Suppressor macrophage treated with lipopolysaccharide for 1 hour (primary cell): ENCODE measurements at places on chromosomes 12 and 14.

- peak; percentile 2 for DNase-seq
These were observed 102.7 kb upstream of the USP44 start for GRCh38 chr12:95653771-95654546.

GRCh38 chr12:21599143-21599999, 5.3 kb downstream of the GYS2 start:
- no peak for DNase-seq

DNA sequence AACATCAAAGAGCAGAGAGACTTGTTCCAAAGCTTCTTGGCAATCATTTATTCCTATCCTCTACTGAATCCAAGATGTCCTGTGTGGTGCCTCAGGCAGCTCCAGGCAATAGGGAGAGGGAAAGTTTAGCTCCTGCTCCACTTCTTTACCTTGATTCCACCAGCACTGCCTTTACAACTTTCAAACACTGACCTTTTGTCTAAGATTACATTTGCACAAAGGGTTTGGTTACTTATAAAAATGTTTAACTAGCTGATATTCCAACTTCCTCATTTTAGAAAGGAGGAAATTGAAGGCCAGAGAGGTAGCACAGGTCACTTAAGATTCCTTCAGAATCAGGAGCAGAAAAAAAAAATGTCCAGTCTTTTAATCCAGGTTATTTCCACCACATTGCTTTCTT, 192.7 kb downstream of the BTG1 start:
- DNase-seq = no peak

DNA sequence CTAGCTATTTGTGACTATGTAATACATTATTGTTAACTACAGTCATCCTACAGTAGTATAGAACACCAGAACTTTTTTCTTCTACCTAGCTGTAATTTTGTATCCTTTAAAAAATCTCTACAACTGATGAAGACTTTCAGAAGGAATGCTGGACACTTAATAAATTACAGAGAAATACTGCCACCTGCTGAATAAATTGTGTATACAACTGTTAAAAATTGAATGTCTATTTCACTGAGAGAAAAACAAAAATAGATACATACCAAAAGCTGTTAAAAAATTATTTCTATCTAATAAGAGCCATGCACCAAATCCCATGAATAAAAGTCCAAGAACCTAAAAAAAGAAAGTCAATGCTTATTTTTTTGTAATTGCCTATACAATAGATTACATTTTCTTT, 6.6 kb downstream of the TSPAN19 start:
- DNase-seq = peak; percentile 10

DNA sequence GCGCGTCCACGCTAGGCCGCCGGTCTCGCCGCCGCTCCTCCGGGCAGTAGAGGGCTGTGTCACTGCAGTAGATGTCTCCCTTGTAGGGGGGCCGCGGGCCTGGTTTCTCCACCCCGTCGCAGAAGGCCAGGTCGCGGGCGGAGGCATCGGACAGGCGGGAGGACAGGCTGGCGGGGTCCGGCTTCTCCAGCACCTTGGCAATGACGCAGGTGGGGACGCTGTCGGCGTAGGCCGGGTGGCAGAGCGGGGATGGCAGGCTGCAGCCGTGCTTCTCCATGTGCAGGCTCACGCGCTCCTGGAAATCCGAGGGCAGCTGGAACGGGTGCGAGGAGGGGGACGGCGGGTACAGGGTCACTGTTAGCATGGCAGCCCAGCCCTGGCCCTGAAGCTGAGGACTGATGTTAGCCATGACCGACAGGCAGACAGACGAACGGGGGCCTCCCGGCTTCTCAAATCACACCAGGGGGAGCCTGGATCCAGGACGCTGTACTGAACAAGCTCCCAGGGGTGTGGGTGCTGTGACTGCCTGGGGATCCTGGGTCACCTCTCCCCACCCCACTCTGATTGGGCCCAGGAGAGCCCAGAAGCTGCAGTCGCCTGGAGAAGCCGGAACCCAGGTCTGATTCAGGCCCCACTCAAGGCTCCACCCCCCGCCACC, 48.1 kb downstream of the BEGAIN start:
- no peak for DNase-seq

GRCh38 chr14:76261371-76261811, 109.7 kb downstream of the GPATCH2L start:
- DNase-seq = no peak

GRCh38 chr12:22588817-22589216, 36.2 kb upstream of the ETNK1 start:
- DNase-seq = no peak

GRCh38 chr12:86729739-86730138, 473.5 kb upstream of the MGAT4C start:
- DNase-seq = no peak

- DNase-seq = no peak
These were observed 74.9 kb downstream of the DIO2 start for GRCh38 chr14:80136358-80136757.

GRCh38 chr12:25301798-25302197, 51.1 kb upstream of the KRAS start:
- DNase-seq = no peak

GRCh38 chr12:57428965-57429364, 1.9 kb downstream of the R3HDM2 start:
- no peak for DNase-seq

DNA sequence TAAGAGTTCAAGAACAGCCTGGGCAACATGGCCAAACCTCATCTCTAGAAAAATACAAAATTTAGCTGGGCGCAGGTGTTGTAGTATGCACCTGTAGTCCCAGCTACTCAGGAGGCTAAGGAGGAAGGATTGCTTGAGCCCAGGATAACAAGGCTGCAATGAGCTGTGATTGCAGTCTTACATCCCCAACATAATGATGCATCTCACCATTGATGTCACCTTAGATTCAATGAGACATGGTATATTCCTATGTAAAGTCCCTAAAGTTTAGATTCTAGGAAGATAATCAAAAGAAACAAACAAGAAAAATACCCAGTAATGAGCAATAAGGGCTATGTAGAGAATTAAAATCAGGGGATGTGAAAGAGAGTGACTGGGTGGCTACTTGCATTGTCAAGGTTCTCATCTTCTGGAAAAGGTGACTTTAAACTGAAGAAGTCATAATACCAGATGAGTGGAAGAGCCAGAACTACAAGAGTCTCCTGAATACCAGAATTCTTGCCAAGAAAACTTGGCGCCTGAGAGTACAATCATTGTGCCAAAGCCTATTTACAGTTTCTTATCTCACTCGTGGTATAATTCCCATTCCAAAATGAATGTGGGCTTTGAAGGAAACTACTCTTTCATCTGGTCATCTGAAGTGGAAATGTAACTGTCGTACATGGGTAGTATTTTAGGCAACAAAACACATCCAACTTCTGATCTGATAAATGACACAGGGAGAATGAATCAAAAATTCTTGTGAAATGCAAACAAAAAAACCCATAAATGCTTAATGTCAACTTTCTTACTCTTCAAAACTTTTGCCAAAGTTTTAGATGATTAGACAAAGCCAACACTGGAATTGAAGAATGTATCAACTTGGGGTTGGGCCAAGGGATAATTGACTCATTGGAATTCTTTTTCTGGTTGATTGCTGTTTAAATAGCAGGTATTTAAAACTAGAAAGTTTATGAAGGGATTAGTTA, 81.1 kb upstream of the ST8SIA1 start:
- no peak for DNase-seq

- DNase-seq = no peak
These were observed 727.6 kb downstream of the DIO2 start for GRCh38 chr14:79483477-79484388.

DNA sequence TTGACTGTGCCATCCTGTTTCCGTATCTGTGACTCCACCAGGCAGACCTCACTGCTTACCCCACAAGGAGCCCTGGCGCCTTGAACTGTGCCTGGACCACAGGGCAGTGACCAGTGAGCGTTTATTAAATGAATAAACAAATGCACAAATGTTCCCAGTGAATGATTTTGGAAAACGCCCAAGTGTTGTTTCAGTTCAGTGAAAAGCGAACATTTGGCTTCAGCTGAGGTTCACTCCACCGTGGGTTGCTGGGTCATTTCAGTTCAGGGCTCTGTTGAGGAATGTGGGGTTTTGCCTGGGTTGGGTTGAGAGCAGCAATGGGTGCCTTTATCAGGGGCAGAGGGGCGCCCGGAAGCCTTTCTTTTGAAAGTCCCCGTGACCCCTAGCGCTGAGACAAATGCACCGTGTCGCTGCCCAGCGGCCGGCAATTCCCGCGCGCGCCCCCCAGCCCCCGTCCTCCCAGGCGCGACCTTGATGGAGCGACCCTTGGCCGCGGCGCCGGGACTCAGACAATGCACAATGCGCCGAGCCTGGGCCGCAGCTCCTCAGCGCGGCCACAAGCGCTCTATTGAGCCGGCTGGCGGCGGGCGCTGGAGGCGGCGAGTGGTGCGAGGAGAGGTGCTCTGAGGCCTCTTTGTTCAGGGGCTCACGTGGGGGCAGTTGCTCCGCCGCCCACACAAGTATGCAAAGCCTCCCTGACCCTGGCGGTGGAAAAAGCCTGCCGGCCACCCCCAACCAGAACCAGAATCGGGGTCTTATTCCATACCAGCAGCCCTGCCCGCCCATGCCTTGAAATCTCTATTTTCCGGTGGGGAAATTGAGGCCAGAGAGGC, 40.5 kb upstream of the CLMN start:
- no peak for DNase-seq

- no peak for DNase-seq
These were observed 269.4 kb upstream of the CCDC196 start for GRCh38 chr14:66216763-66217162.

- DNase-seq = no peak
These were observed 18.1 kb upstream of the FBRSL1 start for GRCh38 chr12:132471858-132472255.

DNA sequence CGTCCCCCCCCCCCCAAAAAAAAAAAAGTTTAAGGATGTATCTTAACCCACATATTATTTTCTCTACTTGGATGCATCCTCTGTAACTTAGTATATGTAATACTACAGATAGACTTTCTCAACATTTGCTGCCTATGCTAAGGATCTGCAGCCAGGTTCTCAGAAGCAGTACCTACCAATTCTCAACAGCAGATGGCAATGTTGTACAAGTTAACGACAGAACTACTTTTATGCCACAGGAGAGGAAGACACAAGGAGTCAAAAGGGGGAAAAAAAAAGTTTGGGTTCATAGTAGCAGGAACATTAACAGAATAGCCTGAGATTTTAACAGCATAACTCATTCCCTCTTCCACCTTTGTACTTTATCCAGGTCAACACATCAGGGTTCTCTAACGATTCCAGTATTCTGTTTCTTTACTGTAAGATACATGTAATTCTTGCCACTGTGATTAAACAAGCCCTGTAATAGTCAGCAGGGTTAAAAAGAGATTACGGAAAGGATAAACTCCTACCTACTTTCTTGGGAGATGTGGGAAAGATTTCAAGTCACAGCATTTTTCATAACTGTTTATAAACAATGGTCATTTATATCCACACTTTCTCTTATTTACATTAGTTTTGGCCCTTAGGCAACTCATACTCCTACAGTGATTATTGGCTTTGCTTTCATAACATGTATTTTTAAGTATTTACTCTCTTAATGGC, 5.7 kb upstream of the NEK9 start:
- peak; percentile 86 for DNase-seq

GRCh38 chr14:58699681-58700205, 62.0 kb downstream of the DACT1 start:
- DNase-seq = no peak

DNA sequence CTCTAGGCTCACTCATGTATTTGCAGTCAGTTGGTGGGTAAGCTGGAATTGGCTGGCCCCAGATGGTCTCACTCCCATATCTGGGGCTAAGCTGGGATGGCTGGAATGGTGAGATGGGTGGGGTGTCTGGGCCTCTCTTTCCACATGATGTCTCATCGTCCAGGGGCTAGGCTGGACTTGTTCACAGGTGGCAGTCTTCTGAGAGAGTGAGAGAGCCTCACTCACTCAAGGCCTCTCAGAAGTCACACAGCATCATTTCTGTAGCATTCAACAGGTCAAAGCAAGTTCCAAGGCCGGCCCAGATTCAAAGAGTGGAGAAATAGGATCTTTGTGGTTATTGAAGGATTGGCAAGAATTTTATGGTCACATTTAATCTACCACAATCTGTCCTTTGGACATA, 102.7 kb downstream of the UNC79 start:
- DNase-seq = no peak

GRCh38 chr12:66319266-66319954, 17.1 kb downstream of the HELB start:
- DNase-seq = no peak

DNA sequence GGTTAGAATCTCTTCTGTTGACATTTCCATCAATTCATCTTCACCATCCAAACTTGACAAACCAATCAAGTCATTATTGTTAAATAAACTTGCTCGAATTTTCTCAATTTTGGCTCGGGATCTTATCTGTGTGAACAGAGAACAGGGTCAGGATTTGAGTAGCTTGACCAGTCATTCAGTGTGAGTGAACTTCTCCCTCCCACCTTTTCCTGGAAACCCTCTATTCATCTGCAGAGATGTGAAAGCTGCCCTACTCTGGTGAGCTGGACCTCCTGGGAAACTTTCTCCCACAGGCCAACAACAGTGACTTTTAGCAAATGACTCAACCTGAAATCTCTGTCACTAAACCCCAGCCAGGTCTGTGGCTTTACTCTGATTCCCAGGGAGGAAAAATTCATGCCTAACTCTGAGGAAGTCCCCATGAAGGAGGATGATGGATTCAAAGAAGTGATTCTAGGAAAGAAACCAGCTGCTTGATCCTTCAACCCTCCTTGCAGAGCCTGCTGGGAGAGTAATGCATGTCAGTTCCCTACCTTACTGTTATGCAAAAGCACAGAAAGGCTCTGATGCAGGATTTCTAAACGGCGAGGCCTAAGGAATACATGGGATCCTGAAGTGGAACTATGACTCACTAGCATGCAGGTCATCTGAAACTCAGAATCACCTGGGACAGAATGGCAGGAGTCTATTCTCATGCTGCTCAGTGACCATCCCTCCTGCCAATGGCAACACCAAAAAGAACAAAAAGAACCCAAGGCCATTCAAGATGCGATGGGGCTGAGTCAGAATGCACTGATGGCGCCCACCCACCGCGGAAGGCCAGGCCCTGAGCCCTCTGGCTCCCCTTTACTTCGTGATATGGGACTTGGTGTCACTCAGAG, 58.0 kb downstream of the TRAFD1 start:
- DNase-seq = peak; percentile 37

DNA sequence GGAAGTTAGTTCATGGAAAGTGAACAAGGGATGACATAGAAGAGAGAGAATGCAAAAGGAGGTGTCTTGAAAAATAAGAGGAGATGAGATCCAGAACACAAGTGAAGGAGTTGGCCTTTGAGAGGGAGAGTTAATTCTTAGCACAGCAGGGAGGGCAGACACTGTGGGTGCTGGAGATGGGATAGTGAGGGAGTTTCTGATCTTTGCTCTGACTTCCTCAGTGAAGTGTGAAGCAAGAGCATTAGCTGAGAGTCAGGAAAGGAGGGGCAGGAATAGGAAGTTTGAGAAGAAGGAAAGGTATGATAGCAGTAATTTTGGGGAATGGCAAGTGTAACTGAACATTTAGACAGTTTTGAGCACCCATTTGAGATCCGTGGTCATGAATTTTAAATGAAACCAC, 75.8 kb upstream of the COCH start:
- DNase-seq = no peak

DNA sequence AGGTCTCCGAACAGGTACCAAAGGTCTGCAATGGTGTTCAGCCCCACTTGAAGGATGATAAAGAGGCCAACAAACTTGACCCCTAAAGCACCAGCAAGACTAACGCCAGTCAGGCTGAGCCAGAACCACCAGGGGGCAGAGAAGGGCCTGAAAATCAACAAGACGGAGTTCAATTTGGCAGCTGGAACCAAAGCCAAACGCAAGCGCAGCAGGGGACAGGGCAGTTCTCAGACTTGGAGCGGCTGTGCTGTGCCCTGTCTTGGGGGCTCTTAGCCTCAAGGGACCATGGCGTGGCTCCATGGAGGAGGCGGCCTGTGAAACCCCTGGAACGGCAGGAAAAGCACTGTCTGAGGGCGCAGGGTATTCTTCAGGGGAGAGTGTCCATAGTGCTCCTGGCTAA, 19.6 kb downstream of the POMT2 start:
- DNase-seq = peak; percentile 83
